ENCODE measurements at places on chromosomes 2 and 18. TPM values are rescaled to one million over a fixed set of nuclear protein-coding genes. Genes with fewer than 3 reads are reported as not detected.

GRCh38 chr18:39564716-39565115 is 1999.1 kb upstream of the CELF4 start:
- DNase-seq = no peak

GRCh38 chr2:105114551-105114950 is 76.7 kb downstream of the MRPS9 start:
- DNase-seq = no peak

DNA sequence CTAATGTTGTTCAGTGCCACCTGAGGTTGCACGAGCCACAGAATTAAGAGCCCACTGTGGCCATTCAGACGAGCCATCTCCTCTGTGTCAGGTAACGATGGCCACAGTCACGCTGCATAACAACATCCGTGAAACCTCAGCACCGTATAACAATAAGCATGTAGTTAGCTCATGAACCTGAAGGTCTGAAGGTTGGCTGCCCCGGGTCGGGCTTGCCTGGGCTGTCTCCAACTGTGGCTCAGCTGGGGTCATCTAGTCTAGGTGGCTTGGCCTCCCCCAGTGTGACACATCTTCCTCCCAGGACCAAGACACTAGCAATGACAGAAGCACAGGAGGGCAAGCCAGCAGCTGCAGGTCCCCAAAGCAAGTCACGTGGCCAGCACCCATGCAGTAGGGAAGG is 258.0 kb downstream of the GLI2 start:
- no peak for DNase-seq

The SLC16A14 gene
- total RNA-seq = 7.8 TPM

- no peak for DNase-seq
Observed at GRCh38 chr2:104476563-104476988, 377.3 kb upstream of the POU3F3 start.

DNA sequence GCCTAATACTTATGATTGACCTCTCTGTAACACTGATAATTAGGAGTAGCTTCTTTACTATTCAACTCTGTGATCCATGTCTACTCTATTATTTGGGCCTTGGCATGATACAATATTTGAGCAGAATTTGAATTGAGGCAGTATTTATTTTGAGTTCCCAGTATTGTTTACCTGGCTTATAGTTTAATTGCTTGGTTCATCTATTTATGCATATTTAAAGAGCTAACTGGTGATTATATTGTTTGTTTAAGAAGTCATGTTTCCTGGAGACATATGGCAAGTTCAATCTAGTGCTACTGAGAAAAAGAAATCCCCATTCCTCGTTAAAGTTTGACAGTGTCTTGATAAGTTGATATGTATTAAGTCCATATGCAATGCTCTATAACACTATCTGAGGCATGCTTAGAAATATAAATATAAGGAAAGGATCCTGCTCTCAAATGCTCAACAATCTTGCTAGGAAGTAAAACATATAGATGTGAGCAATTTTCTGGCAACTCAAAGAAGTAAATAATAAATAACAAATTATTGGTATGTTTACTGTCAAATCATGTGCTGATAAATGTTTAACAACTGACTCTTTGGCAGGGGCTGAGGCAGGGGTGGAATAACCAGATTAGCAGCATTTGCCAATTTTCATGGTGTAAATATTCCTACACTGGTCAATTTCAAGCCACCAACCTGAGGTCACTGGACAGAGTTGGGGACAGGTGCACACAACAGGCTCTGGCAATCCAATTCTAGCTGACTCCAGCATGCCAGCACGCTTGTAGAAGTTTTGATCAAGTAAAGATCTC is 430.2 kb upstream of the PIK3C3 start:
- no peak for DNase-seq

The MERTK gene
- total RNA-seq = 1.0 TPM

DNA sequence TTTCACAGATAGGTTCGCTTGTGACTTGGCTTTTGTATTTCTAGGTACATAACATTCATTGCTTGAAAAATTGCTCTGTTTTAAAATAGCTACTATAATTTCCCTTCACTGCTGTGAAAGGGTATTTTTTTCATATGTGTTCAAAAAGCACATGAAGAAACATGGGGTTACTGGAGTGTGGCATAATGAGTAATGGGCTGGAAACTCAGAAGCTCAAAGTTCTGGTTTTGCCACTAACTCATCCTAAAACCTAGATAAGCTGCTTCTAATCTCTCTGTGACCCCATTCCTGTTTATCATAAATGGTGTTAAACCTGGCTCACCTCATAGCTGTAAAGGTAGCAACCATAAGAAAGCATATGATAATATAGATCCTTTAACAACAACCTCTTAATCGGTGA is 319.3 kb downstream of the PTPRM start:
- DNase-seq = no peak

DNA sequence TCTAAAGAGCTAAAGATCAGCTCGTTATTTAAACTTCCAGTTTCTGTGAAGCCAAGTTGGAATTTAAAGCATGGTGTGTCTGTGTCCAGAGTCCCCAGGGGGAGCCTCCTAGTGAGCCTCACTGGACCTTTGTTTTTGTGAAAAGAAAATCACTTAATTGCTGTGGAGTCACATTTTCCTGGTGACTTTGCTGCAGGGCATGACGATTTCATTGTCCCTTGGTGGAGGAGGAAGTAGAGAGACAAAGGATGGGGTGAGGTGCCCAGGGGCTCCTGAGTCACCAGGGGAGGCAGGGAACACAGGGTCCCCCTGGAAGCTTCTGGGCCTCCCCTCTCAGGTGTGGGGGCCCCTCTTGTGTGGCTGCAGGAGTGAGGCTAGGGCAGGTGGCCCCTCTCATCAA is 19.7 kb downstream of the ATP6V1C2 start:
- DNase-seq = no peak

DNA sequence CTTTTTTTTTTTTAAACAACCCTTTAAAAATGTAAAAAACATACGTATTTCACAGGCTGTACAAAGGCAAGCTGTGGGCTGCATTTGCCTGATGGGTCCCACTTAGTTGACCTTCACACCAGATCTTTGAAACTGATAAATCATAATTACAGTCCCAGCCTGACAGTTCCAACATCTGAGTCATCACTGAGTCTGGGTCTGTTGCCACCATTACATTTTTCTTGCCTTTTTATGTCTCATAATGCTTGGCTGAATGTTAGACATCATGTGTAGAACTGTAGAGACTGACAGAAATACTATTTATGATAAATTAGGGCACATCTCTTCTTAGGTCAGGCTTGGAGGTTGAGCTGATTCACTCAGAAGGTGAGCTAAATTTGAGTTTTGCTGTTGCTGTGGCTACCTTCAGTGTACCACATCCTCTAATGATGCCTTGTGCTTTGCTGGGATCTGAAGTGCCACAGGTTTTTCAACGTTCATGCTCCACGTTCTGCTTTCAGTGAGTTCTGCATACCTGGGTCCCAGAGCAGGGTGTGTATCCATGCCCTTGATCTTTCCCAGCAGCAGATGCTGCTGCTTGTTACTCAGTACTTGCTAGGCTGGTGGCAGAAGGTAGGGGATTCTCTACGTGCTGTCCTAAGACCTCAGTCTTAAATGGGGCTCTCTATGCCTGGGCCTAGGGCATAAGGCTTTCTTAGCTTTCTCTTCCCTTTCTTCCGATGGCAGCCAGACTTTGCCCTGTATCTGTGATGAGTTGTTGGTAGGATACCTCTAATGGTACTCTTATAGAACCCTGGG is 160.6 kb upstream of the SMAD7 start:
- DNase-seq = no peak

The DPP10 gene
- total RNA-seq = not detected

The RNF152 gene
- total RNA-seq = 0.21 TPM

GRCh38 chr2:140086964-140087363 is 1306.8 kb upstream of the NXPH2 start:
- no peak for DNase-seq

DNA sequence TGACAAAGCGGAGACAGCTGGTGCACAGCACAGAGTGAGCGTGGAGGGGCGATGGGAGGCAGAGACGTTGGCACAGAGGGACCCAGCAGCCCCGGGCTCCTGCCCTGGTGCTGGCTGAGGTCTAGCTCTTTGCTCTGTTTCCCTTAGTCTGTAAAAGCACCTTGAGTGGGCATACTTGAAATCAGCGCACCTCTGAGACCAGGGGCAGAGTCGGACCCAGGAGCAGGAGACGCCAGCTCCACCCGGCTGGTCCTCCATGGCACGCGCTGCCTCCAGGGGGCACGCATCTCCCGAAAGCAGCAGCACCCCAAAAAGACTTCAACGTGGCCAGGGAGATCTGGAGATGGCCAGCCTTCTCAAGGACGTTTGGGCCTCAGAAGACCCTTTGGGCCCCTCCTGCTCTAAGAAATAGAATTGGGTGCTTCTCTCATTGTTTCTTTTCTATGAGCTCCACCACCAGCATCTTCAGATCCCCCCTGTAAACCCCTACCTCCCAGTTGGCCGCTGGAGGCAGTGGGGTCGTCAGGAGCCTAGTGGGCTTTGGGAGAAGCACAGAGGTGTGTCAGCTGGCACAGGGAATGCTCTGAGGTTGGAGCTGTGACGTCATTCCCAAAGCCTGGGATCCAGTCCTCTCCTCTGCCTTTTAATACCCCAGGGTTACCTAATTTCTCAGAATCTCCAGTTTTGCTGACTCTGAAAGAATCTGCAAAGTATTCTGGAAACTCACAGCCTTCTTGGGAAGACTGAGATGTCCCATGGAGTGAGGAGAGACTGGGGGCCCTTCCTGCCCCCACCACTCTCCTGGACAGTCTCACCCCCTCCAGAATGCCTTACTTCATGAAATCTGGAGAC is 58.9 kb downstream of the CIB4 start:
- no peak for DNase-seq

DNA sequence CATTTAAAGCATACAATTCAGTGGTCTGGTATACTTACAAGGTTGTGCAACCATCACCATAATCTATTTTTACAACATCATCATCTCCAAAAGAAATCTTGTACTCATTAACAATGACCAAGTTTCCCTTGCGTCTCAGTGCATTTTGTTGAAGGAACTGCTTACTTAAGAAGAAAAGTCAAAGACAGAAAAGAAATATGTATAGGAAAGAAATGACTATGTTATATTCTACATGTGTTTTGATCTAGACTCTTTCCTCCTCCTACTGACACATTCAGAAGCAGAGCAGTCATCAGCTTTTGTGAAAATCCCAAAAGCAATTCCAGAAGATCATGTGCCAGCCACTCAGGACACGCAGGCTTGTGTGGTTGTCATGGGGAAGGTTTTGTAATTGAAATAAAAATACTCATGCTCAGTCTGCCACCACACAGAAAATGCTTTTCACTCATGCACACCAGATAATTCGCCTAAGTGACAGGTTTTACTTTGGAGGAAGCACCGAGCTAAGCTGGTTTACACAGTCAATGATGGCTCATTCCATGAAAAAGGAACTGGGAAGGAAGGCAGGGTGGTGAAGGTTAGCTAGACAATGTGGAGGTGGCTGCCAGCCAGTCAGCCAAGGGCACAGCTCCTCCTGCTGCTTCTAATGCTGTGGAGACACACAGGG is 158.5 kb upstream of the REV1 start:
- DNase-seq = no peak

- no peak for DNase-seq
Observed at GRCh38 chr2:31219131-31219969, 2.0 kb upstream of the CAPN14 start.

The PASK gene
- 75.8 TPM for total RNA-seq

- DNase-seq = no peak
Observed at GRCh38 chr2:43305517-43305916, 79.1 kb upstream of the ZFP36L2 start.

DNA sequence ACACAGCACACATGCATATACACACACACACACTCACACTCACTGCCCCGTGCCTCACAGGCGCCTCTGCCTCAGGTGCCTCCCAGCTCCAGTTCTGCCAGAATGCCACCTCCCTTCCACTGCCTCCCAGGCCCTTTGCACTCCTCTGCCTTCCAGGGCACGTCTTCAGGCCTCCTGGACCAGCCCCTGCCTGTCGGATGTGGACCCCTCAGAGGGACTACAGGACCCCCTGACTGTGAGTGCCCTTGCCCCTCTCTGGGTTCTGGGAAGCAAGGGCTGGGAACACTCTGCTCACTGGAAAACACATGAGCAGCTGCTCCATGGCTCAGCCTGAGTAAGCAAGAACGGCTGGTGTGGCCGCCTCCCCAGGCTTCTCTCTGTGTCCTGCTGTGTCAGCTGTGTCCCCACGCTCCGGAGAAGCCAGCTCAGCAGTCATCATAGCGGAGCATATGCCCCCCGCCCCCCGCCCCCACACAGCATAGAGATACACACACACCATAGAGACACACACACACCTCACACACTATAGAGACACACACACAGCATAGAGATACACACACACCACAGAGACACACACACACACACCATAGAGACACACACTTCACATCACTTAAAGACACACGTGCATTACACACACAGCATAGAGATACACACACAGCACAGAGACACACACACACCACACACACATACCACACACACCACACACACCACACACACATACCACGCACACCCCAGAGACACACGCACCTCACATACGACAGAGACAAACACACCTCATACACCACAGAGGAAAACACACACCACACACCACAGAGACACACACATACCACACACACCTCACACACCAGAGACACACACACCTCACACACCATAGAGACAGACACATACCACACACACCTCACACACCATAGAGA is 271.3 kb downstream of the CYRIA start:
- DNase-seq = no peak

DNA sequence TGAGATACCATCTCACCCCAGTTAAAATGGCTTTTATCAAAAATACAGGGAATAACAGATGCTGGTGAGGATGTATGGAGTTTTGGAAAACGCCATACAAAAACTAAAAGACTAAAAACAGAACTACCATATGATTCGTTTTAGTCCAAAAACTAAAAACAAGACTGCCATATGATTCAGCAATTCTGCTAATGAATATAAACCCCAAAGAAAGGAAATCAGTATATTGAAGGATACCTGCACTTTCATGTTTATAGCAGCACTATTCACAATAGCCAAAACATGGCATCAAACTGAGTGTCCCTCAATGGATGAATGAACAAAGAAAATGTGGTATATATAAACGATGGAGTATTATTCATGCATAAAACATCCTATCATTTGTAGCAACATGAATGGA is 224.4 kb upstream of the MC4R start:
- no peak for DNase-seq

Measured in activated T-helper 2 cell treated with anti-CD3 and anti-CD28 coated beads, Interferon-gamma antibody, Interleukin-2, Interleukin-4, amounts not matched to agents 10 μg/mL and 5 μg/mL and 100 μg/mL, durations not matched to agents 14 hours and 24 hours and 36 hours (primary cell).